KG1 (cell line): ENCODE measurements at places on chromosomes 4 and X.
A peak's percentile ranks its signal among the peaks of the same experiment; 100 is the strongest.

- no peak for DNase-seq
Measured at GRCh38 chr4:98529970-98530569, 128.3 kb downstream of the TSPAN5 start.

GRCh38 chr4:118879409-118879808, 9.2 kb upstream of the SYNPO2 start:
- no peak for DNase-seq

GRCh38 chrX:13469963-13470684, 99.3 kb upstream of the EGFL6 start:
- DNase-seq, result no peak

GRCh38 chr4:81634766-81635549, 163.3 kb upstream of the RASGEF1B start:
- DNase-seq, result no peak

DNA sequence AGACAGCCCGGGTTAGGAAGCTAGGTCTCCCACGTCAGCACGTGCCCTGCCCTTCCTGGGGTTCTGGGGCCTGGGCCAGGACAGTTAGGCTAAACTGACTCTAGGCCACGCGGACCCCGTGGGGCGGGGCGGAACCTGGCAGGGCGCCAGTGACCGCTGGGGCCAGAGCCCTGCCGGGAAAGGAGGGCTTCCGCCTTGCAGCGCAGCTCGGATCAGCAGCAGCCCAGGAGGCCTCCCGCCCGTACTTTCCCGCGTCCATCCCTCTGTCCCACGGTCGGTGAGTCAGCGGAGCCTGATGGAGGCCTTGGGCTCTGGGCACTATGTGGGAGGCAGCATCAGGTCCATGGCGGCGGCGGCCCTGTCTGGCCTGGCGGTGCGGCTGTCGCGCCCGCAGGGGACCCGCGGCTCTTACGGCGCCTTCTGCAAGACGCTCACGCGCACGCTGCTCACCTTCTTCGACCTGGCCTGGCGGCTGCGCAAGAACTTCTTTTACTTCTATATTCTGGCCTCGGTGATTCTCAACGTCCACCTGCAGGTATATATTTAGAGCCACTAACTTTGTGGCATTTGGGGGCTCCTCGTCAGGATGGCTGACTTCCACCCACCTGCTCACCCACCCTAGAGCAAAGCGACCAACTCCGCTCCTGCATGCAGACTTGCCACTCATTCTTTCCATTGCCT, at the start of gene SMIM10:
Gene SMIM10 (plus strand): TSS at position 191 of the 681 bp plus-strand sequence. CDS start 105 bp downstream, at position 296.
- DNase-seq, result peak; percentile 21

DNA sequence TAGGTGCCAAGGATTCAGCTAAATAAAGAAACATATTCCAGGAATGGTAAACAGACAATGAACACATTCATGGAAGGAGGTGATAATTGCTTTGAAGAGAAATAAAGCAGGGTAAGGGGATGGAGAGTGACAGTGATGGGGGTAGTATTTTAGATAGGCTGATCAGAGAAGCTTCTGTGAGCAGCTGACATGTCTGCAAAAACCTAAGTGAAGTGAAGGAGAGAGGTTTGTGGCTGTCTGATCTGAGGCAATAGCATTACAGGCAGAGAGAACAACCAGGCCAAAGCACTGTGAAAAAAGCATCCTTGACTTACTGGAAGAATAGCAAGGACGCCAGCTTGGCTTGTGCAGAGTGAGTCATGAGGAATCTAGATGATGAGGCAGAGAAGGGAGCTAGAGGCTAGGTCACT, 271.9 kb upstream of the GATB start:
- no peak for DNase-seq

- peak; percentile 61 for DNase-seq
Measured at GRCh38 chr4:17765514-17766286, 15.7 kb downstream of the FAM184B start.

DNA sequence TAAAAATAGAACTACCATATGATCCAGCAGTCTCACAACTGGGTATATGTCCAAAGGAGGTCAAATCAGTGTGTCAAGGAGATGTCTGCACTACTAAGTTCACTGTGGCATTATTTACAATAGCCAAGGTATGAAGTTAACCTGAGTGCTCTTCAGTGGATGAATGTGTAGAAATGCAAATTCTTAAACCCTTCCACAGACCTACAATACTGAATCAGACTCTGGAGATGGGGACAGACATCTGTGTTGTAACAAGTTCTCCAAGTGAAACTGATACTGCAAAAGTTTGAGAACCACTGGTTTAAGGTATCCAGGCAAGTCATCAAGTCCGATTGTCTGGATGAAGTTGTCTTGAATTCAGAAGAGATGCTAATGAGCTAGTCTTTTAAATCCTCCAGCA, 38.5 kb downstream of the SMAD1 start:
- DNase-seq, result no peak

DNA sequence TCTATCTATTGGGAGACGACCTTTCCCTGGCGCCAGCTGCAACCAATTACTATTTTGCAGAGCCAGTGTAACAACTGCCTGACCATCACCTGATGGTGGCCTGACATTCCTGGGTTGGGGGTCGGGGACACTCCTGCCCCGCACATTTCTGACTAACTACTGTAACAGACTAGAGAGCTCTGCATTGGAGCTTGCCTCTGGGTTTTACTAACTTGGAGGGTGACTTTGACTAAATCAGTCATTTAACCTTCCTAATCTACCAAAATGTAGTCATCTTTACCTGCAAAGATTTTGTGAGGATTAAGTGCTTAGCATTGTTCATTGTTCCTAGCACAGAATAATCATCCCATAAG, 37.5 kb upstream of the ABCG2 start:
- no peak for DNase-seq

- DNase-seq, result no peak
Measured at GRCh38 chrX:69014200-69014599, 151.1 kb downstream of the PJA1 start.

DNA sequence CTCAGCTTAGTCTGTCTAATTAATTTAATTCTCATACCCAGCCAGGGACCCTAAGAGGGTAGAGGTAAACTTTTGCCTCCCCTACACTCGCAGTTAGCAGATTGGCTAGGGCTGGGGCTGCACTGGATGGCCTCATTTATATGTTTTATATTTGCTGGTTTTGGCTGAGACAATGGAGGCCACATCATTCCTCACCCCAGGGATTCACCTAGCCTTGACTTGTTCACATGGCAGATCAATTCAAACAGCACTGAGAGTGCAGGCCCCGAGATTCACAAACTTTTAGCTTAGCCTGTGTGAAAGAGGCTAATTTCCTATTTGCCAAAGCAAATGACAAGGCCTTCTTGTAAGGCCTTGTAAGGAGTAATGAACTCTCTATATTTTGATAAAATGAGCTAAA, 844.4 kb downstream of the ARAP2 start:
- no peak for DNase-seq

GRCh38 chrX:40100537-40101429, 3.0 kb upstream of the BCOR start:
- no peak for DNase-seq

DNA sequence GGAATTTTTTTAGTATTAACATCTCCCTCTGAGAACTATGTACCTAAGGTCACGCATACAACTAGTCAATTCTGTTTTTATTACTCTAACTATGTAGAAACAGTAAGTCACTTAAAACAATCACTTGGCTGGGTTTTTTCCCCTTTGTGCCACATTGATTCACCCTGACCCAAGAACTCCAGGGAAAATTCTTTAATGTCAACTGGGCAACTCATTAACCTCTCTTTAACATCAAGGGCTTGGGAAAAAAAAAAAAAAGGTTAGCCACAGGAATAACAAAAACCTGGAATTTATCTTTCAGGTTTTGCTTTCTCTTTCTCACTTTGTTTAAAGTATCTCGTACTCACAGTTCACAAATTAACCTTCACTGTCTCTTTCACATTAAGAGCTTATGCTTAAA, 8.1 kb downstream of the RPL9 start:
- no peak for DNase-seq

GRCh38 chr4:105102016-105102415, 44.7 kb upstream of the TET2 start:
- DNase-seq, result no peak

GRCh38 chr4:5974321-5974720, 43.9 kb downstream of the C4orf50 start:
- no peak for DNase-seq
